Left lung (tissue), 14 donors: ENCODE measurements at places on chromosomes 5 and 9. TPM values are rescaled to one million over a fixed set of nuclear protein-coding genes. Genes with fewer than 3 reads are reported as not detected.

FST gene
- 2.1 TPM for total RNA-seq

DNA sequence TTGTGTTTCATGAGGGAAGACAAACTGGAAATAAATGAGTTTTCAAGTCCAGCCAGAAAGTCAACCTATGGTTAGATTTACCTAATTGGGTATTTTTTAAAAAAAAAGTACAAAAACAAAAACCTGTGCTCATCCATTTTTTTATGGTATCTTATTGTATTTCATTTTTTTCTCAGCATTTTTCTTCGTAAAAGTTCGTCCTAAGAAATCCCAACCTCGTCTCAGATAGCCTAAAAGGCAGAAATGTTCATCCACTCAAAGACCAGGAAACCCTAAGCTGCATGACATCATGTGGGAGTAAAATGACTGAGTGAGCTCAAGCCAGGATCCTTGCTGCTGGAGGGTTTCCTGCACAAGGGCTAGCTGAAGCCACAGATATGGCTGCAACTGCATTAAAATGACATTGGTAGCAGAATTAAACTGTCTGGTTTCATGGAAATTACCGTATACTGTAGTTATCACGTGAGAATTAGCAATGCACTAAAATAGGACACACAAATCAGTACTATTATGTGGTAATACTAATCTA, 70.4 kb downstream of the NFIB start:
- H3K27ac ChIP-seq, result no peak overlapping the region
- no peaks in the 10 kb centered on the region for H3K36me3 ChIP-seq
- no peaks in the 10 kb centered on the region for H3K27me3 ChIP-seq
- no peak overlapping the region for H3K4me3 ChIP-seq
- H3K4me1 ChIP-seq, result no peaks in the 10 kb centered on the region

DNA sequence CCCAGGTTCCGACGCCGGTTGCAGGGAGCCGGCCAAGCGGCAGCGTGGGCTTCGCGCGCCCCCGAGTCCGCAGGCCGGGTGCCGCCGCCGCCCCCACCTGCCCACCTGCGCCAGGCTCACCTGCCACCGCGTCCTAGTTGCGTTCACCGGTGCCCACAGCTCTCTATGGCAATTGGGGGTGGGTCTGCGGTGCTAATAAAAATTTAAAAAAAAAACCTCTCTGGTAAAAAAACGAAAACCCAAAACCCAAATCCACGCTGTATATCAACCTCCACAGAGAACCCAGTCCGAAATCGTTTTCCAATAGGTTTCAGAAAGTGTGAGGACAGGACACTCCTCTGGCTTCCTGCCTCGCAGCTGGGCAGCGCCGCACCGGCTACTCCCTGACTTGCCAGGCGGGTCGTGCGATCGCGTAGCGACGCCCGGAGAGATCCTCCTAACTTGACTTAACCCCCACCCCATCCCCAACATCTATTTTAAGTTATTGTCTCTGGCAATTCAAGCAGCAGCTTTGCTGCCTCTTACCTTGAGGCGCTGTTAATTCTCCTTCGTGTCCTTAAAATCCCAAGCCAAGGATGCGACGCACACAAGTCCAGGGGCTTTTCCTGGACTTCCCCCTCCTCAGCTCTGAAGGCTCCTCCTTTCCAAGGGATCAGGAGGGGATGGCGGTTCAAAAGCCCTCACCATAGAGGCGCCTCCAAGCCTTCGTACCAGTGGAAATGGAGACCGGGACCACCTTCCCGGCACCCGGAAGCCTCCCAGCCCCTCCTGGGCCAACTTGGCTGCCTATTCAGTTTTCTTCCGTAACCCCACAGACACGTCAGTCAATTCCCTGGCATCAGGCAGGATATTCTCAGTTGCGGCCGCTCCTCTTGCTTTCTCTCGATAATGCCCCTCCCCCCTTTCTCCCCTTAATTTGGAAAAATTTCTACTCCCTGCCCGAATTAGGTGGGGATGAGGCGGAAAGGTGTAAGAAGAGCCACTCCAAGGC, 1639.4 kb upstream of the C9orf72 start:
- DNase-seq, result no peak
- no peaks in the 10 kb centered on the region for H3K36me3 ChIP-seq
- H3K27me3 ChIP-seq, result peaks cover 80% of the 10 kb centered on the region
- peak overlapping the region; percentile 17 for H3K4me3 ChIP-seq
- no peak overlapping the region for H3K27ac ChIP-seq

- no peaks in the 10 kb centered on the region for H3K27me3 ChIP-seq
- H3K4me3 ChIP-seq, result no peak overlapping the region
- H3K4me1 ChIP-seq, result peaks cover 3% of the 10 kb centered on the region
- no peaks in the 10 kb centered on the region for H3K36me3 ChIP-seq
- no peak for DNase-seq
Observed at GRCh38 chr5:139577689-139578290, 16.7 kb downstream of the UBE2D2 start.
